Upper lobe of left lung (tissue), 6 donors: ENCODE measurements at places on chromosomes 3 and 15. TPM values are rescaled to one million over a fixed set of nuclear protein-coding genes. Genes with fewer than 3 reads are reported as not detected.

GRCh38 chr3:17714473-17714872 lies 28.0 kb downstream of the TBC1D5 start:
- H3K4me1 ChIP-seq = no peaks in the 10 kb centered on the region
- H3K4me3 ChIP-seq = no peak overlapping the region
- no peak overlapping the region for H3K27ac ChIP-seq

DNA sequence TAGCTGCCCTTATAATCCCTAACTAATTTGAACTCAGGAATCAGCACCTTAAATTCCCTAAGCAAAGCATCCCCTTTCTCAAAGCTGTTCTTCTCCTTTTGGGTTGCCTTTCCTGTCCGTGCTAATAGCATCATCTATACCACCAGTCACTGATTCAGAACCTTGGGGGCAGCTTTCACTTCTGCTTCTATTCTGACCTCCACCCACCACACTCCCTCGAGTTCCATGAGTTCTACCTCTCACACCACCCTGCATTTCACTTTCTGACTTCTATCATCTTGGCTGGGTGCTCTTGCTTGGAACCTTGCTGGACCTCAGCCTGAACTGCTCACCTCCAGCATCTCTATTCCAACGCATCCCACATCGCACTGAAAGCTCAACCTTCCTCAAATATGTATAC lies 55.4 kb upstream of the KCNMB2 start:
- no peak overlapping the region for H3K27ac ChIP-seq
- H3K27me3 ChIP-seq = no peaks in the 10 kb centered on the region
- no peaks in the 10 kb centered on the region for H3K4me1 ChIP-seq
- DNase-seq = no peak

- no peak overlapping the region for H3K4me3 ChIP-seq
- H3K27me3 ChIP-seq = no peaks in the 10 kb centered on the region
- H3K4me1 ChIP-seq = no peaks in the 10 kb centered on the region
- no peak overlapping the region for H3K27ac ChIP-seq
Observed at GRCh38 chr3:173938616-173939015, 541.1 kb downstream of the NLGN1 start.

Gene KCNMB3
- total RNA-seq = 3.0 TPM

DNA sequence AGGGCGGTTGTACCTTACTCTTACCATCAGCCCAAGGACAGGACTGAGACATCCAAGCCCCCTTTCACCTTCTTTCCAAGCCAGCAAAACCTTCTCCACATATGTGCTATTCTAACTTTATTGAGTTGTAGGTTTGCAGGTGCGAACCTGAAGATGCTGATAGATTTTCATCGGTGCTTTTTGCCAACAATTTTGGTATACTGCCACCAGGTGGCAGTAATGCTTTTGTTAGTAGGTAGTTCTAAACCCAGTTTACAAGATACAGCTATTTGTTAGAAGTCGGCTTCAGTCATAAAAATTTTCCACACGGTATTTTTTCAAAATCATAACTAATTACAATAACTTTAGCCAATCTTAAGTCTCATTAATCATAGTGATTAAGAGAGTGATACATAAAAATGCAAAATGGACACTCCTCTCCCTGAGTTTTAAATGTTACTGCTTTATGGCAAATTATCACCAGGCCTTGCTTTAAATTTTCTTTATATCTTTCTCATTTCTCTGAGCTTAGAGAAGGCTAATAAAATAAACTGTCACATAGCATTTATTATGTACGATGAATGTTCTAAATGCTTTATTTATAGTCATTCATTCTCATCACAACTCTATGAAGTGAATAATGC lies 636 bp downstream of the TBC1D21 start:
- no peaks in the 10 kb centered on the region for H3K27me3 ChIP-seq
- H3K4me3 ChIP-seq = no peak overlapping the region
- no peak overlapping the region for H3K27ac ChIP-seq
- H3K4me1 ChIP-seq = no peaks in the 10 kb centered on the region

Gene MDFIC2
- not detected for total RNA-seq

DNA sequence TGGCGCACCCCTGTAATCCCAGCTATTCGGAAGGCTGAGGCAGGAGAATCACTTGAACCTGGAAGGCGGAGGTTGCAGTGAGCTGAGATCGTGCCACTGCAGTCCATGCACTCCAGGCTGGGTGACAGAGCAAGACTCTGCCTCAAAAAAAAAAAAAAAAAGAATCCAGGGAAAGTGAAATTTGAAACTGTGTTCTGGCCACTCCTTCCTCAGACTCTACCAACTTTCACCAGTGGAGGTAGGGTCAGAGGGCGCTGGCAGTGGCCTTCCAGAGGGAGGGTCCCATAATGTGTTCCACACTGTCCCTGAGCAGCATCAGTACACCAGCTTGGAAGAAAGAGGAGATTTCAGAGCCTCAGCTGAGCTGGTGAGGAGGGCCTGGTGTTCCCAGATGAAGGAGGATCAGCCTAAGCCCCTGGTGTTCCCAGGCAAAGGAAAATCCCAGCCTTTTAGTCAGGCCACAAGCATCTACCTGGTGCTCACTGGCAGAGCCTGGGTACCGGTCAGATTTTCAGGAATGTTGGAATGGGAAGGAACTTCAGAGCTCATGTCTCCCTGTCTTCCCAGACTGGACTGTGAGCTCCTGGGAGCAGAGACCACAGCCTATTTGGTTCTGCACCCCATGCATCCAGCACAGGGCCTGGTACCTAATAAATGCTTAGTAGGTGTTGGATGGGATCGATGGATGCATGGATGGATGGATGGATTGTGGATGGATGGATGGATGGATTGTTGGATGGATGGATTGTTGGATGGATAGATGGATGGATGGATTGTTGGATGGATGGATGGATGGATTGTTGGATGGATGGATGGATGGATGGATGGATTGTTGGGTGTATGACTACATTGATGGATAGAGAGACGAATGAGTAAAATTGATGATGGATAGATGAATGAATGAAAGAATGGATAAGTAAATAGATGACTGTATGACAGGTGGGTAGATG lies 117.9 kb downstream of the CORO2B start:
- H3K27ac ChIP-seq = no peak overlapping the region
- H3K36me3 ChIP-seq = no peaks in the 10 kb centered on the region
- H3K4me3 ChIP-seq = no peak overlapping the region
- peaks cover 19% of the 10 kb centered on the region for H3K4me1 ChIP-seq
- no peak for DNase-seq

GRCh38 chr3:195078891-195079440 lies 192.0 kb downstream of the XXYLT1 start:
- DNase-seq = no peak
- H3K36me3 ChIP-seq = no peaks in the 10 kb centered on the region
- no peak overlapping the region for H3K27ac ChIP-seq
- no peaks in the 10 kb centered on the region for H3K27me3 ChIP-seq

GRCh38 chr15:90007076-90007460 lies 5.9 kb downstream of the ZNF710 start:
- no peaks in the 10 kb centered on the region for H3K36me3 ChIP-seq
- no peak overlapping the region for H3K27ac ChIP-seq
- H3K4me3 ChIP-seq = no peak overlapping the region

DNA sequence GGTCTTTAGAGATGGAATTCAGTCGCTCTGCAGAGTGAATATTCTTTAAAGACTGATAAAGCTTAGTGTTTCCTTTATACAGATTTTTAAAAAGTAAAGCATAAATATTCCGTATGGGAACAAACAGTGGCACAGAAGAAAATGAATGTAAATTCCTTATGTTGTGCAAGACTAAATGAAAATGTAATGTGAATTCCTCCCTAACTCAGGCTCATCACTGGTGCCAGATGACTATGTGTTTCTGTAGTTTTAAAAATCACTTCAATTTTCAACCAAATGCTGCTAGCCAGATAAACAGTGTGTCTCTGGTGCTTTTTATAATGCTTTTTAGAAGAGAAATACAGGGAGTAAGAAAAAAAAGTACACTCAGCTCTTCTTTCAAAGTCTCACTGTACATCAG lies 154.8 kb upstream of the SNTN start:
- H3K27ac ChIP-seq = no peak overlapping the region
- no peaks in the 10 kb centered on the region for H3K27me3 ChIP-seq
- DNase-seq = no peak
- no peaks in the 10 kb centered on the region for H3K36me3 ChIP-seq
- H3K4me1 ChIP-seq = no peaks in the 10 kb centered on the region

GRCh38 chr15:35595656-35596055 lies 49.7 kb upstream of the DPH6 start:
- no peak overlapping the region for H3K4me3 ChIP-seq
- H3K36me3 ChIP-seq = no peaks in the 10 kb centered on the region
- no peaks in the 10 kb centered on the region for H3K4me1 ChIP-seq
- no peak overlapping the region for H3K27ac ChIP-seq
- no peaks in the 10 kb centered on the region for H3K27me3 ChIP-seq

- no peak overlapping the region for H3K4me3 ChIP-seq
- no peaks in the 10 kb centered on the region for H3K36me3 ChIP-seq
- no peaks in the 10 kb centered on the region for H3K4me1 ChIP-seq
- no peak overlapping the region for H3K27ac ChIP-seq
- H3K27me3 ChIP-seq = no peaks in the 10 kb centered on the region
- no peak for DNase-seq
Observed at GRCh38 chr3:132253262-132253878, 63.8 kb upstream of the ACP3 start.

- peak overlapping the region; percentile 98 for H3K4me3 ChIP-seq
- H3K27ac ChIP-seq = peak overlapping the region; percentile 100
- no peak for DNase-seq
- no peaks in the 10 kb centered on the region for H3K27me3 ChIP-seq
Observed at GRCh38 chr3:19945969-19946831, 697 bp upstream of the RAB5A start.
